ENCODE measurements at places on chromosomes 3 and 15. TPM values are rescaled to one million over a fixed set of nuclear protein-coding genes. Genes with fewer than 3 reads are reported as not detected.

DNA sequence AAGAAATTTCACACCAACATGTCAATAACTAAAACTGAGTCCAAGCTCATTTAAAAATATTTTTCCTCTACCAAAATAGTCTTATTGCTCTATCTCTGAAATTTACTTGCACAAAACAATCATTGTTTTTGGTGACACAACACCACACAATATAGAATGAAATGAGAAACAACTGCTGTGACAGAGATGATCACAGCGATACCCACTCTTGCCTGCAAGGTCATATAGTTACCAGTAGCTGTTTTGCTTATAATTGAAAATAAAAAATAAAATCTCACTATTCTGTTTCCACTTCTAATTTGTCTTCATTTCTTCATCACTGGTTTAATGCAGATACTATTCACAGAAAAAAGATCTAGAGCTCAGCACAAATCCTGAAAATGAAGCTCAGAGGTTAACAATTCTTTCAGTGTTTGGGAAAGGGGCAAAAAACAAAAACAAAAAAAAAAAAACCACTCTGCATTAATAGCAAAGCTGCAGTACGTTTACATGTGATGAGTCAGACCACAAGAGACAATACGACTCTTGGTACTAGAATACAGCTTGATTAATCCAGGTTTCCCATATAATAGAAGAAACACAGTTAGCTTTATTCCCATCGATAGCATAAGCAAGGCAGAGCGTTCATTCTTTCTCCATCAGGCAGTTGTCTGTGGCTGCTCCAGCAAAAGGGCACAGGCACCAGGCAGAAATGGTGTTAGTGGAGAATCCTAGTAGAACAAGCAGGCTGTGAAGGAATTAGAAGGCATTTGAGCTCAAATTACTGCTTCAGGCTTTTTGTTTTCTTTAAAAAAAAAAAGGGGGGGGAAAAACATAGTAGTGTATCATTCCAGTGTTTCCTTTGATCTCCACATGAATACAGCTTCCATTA, 773 bp downstream of the ANKRD28 start:
- DNase-seq, result no peak

- DNase-seq, result no peak
Observed at GRCh38 chr15:55360256-55360655, 41.2 kb downstream of the PIGB start.

GRCh38 chr3:46888705-46889104, 11.2 kb downstream of the PTH1R start:
- DNase-seq, result no peak

DNA sequence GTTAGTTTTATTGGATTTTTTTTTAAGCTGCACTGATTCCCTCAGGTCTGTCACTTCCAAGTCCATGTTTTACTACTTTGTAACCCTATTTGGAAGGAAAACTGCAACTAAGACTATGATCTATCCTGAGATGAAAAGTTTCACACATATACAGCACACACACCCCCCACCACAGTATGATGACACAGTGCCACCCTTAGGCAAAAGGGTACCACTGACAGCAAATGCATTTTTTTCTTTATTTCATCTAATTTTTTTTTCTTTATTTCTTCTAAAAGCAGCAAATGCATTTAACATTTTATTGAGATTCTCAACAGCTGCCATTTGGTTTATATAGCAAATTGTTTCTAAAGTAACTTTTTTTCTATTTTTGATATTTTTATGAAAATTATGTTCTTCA, 21.2 kb downstream of the NGRN start:
- DNase-seq, result peak; percentile 9

- DNase-seq, result no peak
Observed at GRCh38 chr3:180749796-180750195, 70.5 kb upstream of the CCDC39 start.

DNA sequence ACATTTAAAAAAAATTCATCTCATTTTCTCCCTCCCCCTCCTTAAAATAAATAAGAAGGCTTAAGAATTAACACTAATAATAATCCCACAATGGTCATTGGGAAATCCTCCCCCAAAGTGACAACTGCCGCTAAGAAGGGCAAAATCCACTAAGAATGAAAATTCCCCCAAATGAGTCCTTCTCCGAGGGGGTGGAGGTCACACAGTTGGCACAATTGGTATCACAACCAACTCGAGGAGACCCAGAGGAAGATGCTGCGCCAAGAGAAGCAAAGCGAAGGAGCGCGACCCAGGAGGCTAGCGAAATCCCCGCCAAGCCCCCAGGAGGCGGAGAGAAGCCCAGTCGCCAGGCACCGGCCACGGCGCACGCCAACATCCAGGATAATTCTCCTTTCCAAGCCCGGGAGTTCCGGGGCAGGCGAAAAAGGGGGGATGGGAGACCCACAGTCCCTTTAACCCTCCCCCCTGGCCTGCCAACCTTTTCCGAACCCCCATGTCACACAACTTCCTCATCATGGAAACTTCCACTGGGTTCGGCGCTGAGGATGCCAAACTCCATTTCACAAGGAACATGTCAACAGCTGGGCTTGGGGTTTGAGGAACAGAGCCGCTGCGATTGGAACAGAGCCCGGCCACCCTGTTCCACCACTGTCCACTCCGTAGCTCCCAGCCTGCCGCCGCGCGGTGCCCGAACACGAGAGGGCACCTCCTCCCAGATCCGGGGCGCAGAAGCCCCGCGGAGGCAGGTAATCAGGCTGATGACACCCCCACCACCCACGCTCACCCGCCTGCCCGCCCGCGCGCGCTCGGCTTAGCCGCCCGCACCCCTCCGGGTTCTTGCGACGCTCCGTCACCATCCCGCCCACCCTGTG, 668 bp downstream of the THRB start:
- no peak for DNase-seq

DNA sequence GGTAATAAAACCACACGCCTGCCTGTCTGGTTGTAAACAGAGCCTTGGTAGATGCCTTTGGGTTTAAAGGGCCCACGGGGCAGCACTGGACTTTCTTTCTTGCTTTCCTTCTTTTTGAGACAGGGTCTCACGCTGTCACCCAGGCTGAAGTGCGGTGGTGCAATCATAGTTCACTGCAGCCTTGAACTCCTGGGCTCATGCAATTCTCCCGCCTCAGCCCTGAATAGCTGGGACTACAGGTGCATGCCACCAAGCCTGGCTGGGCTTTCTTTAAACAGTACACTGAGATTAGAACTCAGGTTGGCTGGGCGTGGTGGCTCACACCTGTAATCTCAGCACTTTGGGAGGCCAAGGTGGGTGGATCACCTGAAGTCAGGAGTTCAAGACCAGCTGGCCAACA, 42.2 kb downstream of the POC1A start:
- DNase-seq, result no peak

DNA sequence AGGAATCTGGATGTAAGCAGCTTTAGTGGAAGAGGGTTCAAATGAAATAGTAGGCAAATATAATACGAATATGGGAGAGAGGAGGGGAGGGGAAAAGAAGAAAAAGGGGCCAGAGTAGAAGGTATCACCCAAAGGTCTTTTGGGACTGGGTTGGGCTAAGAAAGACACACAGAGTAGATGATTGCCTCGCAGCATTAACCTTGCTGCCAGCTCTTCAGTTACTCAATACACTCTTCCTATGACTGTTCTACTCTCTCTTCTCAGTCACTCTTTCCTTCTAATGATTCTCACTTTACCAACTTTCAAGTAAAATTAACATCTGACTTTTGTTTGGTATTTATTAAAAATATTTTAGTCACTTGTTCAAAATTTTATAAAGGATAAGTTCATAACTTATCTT, 52.8 kb downstream of the CLASP2 start:
- no peak for DNase-seq

GRCh38 chr15:70882361-70882760, 9.9 kb downstream of the THAP10 start:
- DNase-seq, result no peak

GRCh38 chr15:75229191-75230015, 27.7 kb downstream of the C15orf39 start:
- DNase-seq, result no peak

DNA sequence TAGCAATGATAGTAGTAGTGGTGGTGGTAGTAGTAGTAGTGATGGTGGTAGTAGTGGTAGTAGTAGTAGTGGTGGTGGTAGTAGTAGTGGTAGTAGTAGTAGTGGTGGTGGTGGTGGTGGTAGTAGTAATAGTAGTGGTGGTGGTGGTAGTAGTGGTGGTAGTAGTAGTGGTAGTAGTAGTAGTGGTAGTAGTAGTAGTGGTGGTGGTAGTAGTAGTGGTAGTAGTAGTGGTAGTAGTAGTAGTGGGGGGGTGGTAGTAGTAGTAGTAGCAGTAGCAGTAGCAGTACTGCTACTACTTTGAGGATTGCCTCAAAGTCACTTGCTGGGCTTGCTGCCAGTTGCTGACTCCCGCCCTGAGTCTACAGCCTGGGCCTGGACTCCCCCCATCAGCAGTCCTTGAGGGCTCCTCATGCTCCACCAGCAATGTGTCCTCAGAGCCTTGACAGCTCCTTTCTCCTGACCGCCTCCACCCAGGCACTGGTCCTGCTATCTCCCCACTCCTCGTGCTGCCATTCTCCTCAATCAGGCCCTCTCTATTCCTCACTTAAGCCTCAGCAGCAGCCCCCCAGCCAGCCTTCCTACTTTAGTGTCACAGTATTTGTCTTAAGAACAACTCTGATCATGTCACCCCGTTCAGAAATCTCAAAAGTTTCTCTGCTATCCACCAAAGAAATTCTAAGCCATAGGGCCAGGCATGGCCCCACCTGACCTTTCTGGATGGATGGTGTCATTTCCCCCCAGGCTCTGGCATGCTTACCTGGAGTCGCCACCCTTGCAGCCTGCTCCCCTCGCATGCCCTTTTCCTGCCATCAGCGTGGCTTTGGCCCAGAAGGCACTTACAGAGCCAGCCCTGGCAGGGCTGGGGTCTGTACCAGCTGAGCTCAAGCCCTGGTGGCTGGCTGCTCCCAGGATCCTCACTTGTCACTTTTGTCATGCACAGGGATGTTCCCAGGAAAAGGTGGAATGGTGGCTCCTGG, 45.6 kb downstream of the DLEC1 start:
- no peak for DNase-seq

DNA sequence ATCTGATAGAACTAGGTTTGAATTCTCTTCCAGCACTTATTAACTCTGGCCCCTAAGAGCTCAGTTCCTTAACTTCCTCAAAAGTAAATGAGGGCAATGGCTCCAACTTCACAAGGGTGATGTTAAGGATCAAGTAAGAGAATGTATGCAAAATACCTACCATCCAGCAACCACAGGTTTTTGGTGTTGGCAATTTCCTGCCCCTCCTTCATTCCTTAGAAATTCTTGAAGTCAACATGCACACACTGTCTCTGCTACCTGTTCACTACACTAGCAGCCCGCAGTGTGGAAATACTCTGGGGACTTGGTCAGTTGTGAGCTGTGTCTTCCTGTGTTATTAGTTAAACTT, 5.0 kb downstream of the ZBED2 start:
- no peak for DNase-seq

DNA sequence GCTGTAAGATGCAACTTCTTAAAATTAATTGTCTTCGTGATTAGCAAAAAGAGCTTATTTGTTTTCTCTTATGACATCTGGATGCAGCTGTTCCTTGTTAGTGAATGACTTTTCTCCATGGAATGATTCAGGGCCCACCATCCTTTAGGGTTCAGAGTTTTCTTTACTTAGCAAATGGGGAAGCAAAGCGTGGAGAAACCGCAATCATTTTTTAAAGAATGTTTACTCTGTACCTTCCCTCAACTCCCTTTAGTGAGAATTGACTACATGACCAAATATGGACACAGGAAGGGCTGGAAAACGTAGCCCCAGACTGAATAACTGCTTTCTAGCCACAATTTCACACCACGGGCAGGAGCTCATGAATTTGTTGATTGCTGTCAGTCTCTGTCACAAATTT, 130.1 kb downstream of the EDEM1 start:
- no peak for DNase-seq

DNA sequence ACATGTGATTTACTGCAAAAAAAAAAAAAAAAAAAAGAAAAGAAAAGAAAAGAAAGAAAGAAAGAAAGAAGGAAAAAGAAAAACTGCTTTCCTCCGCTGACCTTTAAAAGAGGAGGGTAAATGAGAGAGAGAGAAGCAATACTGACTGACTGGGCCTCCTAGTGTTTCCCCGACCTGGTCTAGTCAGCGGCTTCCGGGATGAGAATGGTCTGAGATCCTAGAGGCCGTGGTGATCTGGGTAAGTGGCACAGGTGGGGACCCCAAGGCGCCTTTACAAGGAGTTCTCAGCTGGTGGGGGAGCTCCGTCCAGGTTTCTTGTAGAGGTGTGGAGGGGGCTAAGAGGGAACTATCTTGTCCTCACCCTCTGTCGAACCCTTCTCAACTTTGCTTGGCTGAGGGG, 223.1 kb downstream of the MEIS2 start:
- DNase-seq, result no peak

DNA sequence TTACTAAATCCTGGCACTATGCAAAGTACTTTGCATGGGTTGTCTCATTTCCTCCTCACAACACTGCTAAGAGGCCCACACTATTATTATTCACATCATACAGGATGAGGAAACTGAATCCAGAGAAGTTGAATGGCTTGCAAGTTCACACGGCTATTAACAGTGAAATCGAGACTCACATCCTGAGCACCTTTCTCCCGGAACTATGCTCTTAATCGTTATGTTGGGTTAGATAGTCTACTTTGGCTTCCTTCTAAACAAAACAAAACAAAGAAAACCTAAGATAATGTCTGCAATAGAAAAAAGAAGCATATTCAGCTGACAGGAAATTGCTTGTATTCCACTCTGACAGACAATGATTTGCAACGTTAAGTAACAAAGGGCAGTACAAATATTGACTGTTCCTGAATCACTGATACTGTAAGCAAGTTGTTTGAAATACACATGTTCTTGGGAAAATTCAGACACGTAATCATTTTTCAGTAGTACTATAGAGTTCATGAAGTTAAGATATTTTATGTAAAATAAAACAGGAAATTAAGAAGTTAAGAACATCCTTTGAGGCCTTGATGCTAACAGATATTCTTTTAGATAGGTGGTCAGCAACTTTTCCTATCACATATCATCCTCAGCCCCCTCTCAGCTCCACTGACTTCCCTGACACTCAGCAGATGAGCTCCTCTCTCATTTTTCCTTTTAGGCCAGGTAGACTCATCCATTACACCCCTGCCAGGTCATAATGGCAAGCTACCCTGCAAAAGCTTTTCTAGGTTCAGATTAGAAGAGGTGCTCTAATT, 40.7 kb downstream of the C2CD4B start:
- DNase-seq, result no peak

DNA sequence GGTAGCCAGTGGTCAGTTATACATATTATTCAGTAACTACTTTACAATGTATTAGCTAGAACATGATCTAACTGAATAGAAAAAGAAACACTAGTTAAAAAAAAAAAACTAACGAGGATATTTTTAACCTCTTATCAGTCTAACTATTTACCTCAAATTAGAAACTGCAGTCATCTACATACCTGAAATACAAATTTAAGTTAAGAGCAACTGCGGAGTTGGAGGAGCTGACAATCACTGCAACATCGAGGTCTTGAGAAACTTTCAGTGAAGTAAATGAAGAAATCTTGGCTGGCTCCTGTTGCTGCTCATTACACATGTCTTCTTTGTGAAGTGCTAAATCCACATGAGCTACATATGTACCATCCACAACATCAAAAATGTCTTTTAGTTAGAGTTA, 6.5 kb downstream of the SPG11 start:
- no peak for DNase-seq

Gene SUSD5
- total RNA-seq, result not detected

Gene POLQ
- total RNA-seq, result 29.0 TPM

Gene CHDH
- 0.91 TPM for total RNA-seq

Gene TEX55
- not detected for total RNA-seq
